ENCODE measurements at places on chromosomes 16 and 17.

DNA sequence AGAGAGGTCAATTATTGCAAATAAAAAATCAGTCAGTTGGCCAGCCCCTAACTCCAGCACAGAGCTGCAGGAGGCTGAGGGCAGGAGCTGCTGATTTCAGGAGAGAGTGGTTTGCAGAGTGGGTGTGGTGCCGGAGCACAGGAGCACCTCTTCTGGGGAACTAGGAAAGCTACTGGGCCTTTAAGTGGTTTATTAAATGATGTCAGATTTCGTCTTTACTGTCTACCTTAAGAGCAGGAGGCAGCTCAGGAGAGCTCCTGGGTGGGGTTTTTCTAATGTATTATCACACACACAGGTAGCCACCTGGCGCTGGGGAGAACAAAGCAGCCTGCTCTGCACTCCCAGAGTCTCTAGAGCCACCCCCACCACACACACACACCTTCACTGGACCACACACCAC is 11.5 kb upstream of the HAS3 start:
- no peak for DNase-seq

DNA sequence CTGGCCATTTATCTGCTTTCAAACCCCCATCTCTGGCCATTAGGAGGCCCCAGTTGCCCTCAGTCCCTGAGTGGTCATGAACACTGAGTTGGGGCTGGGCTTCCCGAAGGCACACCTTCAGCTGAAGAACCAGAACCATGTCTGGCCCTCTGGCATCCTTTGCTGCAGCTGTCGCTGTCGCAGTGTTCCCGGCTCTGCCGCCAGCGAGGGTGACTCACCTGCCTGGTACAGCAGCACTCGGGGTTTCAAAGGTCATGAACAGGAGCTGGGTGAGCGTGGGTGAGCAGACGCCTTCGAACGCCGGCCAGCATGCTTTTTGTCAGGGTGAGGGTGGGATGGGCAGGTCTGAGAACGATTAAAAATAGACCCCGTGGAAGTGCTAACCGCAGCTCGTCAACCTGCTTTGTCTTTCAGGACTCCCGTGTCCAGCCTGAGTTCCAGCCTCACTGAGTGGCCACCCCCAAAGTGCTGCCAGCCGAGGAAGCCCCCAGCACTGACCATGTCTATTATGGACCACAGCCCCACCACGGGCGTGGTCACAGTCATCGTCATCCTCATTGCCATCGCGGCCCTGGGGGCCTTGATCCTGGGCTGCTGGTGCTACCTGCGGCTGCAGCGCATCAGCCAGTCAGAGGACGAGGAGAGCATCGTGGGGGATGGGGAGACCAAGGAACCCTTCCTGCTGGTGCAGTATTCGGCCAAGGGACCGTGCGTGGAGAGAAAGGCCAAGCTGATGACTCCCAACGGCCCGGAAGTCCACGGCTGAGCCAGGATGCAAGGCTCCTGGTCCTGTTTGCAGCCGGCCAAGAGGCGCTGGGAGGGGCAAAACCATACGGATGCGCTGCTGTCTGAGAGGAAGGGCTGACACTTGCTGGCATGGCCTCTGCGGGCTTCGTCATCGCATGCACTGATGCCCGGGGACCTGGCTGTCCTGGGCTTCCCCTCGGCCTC is 7.6 kb downstream of the SNN start:
- DNase-seq, result no peak

DNA sequence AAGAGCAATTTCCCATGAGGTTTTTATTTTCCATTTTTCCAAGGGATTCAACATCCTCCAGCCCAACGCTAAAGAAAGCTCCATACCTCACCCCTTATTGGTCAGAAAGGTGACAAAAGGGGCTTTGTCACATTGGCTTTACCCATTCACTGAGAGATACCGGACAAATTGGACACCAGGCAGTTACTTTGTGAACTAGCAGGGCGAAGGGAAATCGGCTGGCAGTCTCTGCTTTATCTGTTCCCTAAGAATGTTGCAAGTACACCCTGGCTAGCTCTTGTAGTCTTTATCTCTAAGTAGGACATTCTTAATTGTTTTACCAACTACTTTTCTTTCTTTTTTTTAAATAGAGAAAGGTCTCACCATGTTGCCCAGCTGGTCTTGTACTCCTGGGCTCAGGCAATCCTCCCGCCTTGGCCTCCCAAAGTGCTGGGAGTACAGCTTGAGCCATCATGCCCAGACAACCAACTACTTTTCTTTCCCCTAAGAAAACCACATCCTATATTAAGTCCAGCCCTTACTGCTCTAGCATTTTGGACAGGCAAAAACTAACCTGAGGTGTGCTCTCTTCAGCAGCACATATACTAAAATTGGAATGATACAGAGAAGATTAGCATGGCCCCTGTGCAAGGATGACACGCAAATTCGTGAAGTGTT is 16.8 kb downstream of the PRPSAP1 start:
- no peak for DNase-seq

DNA sequence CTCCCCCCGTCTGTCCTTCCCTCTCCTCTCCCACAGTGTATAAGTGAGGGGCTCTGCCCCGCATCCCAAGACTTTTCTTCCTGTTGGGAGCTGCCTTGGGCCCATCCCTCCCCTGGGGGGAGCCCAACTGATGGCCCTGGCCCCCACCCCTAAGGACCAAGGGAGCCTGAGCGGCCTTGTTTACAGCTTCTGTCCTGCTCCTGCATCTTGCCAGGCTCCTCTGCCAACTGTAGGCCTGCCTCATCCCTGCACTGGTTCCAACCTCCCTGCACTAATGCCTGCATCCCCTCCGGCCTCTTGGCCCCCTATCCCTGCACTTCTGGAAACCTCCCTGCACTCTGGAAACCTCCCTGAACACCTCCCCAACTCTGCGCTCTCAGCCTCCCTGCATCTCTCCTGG is 1.4 kb upstream of the PAGR1 start:
- no peak for DNase-seq

- DNase-seq, result no peak
These were observed 9.9 kb downstream of the ITPRIPL2 start for GRCh38 chr16:19123535-19124178.

Measured in BJ (cell line).